Right lobe of liver (tissue), 6 donors: ENCODE measurements at places on chromosomes 4 and X. TPM values are rescaled to one million over a fixed set of nuclear protein-coding genes. Genes with fewer than 3 reads are reported as not detected.

DNA sequence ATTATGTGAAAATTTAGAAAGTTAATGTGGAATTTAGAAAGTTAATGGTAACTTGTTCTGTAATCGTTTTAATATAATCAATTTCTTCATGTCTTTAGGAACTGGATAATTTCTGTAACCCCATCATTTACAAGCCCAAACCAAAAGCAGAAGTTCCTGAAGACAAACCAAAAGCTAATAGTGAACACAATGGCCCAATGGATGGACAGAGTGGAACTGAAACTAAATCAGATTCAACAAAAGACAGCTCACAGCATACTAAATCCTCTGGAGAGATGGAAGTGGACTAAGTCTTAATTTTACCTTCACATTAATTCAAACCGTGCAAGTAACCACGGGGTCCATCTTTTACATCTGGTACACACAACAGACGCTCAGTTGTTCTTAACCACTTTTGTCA is 48.1 kb upstream of the PLK4 start:
- H3K4me1 ChIP-seq = no peaks in the 10 kb centered on the region
- peaks cover 3% of the 10 kb centered on the region for H3K36me3 ChIP-seq
- no peak overlapping the region for H3K27ac ChIP-seq

- no peaks in the 10 kb centered on the region for H3K4me1 ChIP-seq
- no peaks in the 10 kb centered on the region for H3K27me3 ChIP-seq
- no peak overlapping the region for H3K27ac ChIP-seq
- no peak for DNase-seq
- H3K4me3 ChIP-seq = no peak overlapping the region
Measured at GRCh38 chr4:144816668-144817067, 170.7 kb downstream of the HHIP start.

- no peak overlapping the region for H3K4me3 ChIP-seq
- no peak for DNase-seq
- no peak overlapping the region for H3K27ac ChIP-seq
Measured at GRCh38 chr4:8252301-8253173, 17.0 kb upstream of the HTRA3 start.

Gene TLR10
- not detected for total RNA-seq

GRCh38 chr4:148757171-148757570 is 315.0 kb upstream of the NR3C2 start:
- H3K27me3 ChIP-seq = no peaks in the 10 kb centered on the region
- H3K36me3 ChIP-seq = no peaks in the 10 kb centered on the region
- no peaks in the 10 kb centered on the region for H3K4me1 ChIP-seq
- no peak overlapping the region for H3K27ac ChIP-seq
- no peak overlapping the region for H3K4me3 ChIP-seq

DNA sequence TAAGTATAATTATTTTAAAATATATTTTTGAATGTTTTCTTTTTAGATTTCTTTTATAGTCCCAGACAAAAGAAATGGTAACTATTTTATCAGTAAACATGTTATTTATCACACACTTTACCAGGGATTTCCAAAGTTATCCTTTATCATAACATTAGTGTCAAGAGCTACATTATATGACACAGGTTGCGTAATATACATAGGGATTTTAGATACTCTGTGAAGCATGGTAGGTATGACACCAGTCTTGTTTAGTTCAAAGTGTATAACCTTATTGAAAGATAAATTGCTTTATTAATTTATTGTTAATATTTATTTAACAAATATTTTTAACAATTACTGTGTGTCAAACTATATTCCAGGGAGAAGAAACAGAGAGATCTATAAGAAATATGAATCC is 163.3 kb upstream of the PABPC4L start:
- H3K27ac ChIP-seq = no peak overlapping the region
- DNase-seq = no peak
- no peaks in the 10 kb centered on the region for H3K4me1 ChIP-seq
- H3K36me3 ChIP-seq = no peaks in the 10 kb centered on the region

Gene KANTR
- total RNA-seq = 4.2 TPM

DNA sequence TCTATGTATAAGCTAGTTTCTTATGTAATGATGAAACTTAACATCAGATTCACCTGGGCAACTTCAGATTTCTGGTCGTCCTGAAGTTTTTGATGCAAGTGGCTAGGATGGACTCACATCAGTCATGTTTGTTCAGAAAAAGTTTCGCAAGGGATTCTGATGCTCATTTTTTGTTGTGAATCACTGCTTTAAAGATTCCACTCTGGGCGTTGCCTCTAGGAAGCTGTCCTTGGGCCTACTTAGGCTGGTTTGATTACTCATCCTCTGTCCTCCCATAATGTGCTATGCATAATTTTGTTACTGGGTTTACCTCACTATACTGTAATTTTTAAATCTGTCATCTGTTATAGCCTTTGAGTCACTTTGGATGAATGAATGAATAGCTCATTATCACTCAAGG is 30.8 kb downstream of the HERC3 start:
- no peaks in the 10 kb centered on the region for H3K27me3 ChIP-seq
- no peak overlapping the region for H3K4me3 ChIP-seq
- H3K4me1 ChIP-seq = no peaks in the 10 kb centered on the region
- H3K36me3 ChIP-seq = no peaks in the 10 kb centered on the region
